Suppressor macrophage treated with lipopolysaccharide for 4 hours (primary cell): ENCODE measurements at places on chromosomes 2 and 18.

DNA sequence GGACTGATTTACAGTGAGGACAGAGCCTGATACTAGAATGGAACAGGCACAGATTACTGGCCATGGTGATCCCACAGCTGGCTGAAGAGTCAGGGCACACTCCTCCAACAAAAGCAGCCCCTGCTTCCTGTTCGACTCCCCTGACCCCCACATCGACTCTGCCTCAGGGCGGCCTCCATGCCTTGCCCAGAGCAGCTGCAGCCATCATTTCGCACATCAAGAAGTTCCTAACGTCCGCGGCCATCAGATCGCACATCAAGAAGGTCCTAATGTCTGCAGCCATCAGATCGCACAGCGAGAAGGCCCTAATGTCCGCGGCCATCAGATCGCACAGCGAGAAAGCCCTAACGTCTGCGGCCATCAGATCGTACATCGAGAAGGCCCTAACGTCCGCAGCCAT is 192.8 kb upstream of the PXDN start:
- DNase-seq = no peak

GRCh38 chr2:238864207-238865014 is 16.5 kb downstream of the TWIST2 start:
- peak; percentile 33 for DNase-seq

DNA sequence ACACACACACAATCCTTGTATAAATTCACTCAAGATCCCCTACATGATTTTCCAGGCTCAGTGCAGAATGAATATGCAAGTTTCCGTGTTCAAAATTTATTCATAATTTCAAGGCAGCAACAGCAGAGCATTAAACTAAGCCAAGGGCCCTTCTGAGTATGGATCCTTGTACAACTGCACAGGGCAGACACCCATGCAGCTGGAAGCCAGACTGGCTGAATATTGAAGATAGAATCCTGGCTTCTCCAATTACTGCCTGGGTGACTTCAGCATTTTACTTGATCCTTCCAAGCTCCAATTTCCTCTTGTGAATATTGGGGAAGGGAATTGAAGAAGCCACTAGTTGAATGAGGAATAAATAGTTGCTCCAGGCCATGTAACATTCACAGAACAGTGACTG is 267.9 kb upstream of the REG3G start:
- no peak for DNase-seq

- DNase-seq = peak; percentile 76
Measured at GRCh38 chr2:109275120-109276012, 146.4 kb downstream of the SH3RF3 start.

- DNase-seq = no peak
Measured at GRCh38 chr2:125456693-125457363, 1199.1 kb upstream of the GYPC start.

GRCh38 chr18:23547846-23548245 is 38.5 kb downstream of the NPC1 start:
- DNase-seq = no peak

DNA sequence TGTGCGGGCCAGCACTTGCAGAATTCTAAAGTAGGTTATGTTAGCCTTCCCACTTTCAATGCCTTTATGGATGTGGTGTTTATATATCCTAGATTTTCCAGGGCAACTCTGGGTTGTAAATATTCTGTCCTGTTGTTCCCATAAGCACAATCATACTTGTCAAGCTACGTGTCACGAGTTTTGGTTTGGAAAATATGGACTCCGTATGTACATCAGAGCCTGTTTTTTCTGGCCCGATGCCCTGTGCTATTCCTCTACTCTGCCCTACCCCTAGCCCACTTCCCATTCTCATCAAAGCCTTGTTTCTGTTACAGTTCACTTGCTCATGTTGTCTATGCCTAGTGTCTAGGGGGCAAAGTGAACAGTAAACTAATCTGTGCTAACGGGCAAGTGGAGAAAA is 27.0 kb upstream of the ZEB2 start:
- DNase-seq = peak; percentile 13

DNA sequence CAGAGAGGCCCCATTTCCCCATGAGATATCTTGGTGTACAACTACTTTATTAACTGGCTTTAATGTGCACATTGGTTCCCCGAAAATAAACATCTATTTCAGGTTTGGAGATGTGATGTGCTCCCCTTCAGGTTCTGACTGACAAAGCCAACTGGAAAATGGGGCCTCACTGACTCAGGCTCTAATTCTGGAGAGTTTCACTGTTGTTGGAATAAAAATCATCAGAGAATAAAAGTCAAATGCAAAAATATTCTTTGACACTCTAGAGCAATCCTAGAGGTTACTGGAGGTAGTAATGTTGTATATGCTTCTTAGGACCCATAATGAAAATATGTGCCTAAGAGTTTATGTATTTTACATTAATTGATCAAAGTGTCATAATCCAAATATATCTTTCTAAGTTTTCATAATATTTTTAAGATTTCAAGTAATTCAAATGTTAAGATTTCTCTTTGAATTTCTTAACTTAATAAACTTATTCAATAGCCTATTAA is 189.9 kb upstream of the COL3A1 start:
- no peak for DNase-seq

GRCh38 chr2:53964987-53965687 is 5.7 kb downstream of the PSME4 start:
- no peak for DNase-seq

DNA sequence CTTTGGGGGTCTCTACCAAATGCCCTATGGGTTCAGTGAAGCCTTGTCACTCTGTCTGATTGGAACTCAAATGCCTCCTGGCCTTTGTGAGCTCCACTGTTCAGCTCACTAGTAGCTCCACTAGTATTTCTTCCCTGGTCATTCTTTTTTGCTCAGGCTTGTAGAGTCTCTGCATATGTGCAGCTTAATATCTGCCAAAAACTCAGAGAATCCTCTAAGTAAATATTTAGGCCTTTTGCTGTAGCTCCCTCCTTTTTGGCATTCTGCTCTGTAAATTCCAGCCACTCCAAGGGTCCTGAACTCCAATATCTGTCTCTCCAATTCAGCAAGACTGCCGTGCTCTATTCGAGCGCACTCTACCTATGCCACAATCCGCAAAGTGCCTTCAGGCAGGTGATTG is 146.5 kb downstream of the MAIP1 start:
- no peak for DNase-seq

GRCh38 chr2:3060049-3060448 is 317.6 kb downstream of the EIPR1 start:
- DNase-seq = no peak

- peak; percentile 84 for DNase-seq
Measured at GRCh38 chr18:74234326-74235171, 57.2 kb downstream of the CYB5A start.

- DNase-seq = no peak
Measured at GRCh38 chr2:63093502-63093901, 42.9 kb downstream of the OTX1 start.

DNA sequence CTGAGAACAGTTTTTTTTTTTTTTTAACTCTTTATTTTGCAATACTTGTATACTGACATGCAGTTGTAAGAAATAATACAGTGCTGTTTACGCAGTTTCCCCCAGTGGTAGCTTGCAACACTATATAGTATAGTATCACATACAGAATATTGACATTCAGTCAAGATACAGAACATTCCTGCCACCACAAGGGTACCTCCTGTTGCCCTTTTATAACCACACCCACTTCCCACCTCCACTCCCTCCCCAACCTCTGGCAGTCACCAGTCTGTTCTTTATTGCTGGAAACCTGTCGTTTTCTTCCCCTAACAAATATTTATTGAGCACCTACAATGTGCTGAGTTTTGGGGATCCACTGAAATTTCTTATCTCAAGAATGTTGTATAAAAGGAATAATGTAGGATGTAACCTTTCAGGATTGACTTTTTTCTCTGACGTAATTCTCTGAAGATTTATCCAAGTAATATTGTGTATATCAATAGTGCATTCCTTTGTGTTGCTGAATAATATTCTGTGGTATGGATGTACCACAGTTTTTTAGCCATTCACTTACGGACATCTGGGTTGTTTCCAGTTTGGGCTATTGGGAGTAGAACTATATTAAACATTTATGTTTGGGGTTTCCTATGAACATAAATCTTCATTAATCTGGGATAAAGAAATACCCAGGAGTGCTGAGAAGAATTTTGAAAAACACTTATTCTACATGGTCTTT is 51.4 kb upstream of the EML6 start:
- DNase-seq = no peak

- DNase-seq = no peak
Measured at GRCh38 chr2:136128905-136129304, 11.0 kb upstream of the CXCR4 start.

- peak; percentile 5 for DNase-seq
Measured at GRCh38 chr2:166436189-166436588, 57.9 kb downstream of the SCN7A start.

DNA sequence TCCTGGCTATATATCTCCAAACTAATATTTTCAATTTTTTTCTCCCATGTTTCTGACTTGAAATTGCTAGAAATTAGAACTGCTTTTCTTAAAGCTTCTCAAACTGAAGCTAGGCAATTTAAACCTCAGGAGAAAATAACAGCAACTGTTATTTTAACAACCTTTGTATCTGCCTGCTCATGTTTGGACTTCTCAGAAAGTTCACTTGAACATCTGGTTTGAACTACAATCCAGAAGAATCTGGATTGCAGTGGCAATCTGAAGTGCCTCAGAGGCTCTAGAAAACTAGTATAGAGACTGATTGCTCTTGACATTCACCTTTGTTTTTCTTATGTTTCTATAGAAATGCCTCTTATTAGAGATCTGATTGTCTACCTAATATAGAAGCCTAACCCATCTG is 64.1 kb downstream of the STAT4 start:
- no peak for DNase-seq

DNA sequence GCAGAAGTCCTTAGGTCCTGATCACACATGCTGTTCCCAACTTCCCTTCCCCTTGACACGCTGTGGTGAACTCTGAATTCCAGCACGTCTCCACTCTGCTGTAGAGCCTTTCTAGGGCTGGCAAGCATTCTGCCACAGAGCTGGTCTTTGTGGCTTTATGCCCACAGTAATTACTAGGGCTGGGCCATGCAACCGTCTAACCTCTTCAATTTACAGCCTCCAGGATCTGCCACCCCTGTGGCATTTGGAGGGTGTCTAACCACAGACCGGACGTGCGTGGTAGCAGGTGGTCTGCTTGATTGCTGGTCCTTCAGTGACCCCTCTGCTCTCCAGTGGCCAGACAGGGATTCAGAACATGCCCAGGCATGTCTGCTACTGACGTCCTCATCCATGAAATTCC is 43.1 kb upstream of the TGFA start:
- DNase-seq = no peak
